ENCODE measurements at places on chromosomes 1 and 21.

DNA sequence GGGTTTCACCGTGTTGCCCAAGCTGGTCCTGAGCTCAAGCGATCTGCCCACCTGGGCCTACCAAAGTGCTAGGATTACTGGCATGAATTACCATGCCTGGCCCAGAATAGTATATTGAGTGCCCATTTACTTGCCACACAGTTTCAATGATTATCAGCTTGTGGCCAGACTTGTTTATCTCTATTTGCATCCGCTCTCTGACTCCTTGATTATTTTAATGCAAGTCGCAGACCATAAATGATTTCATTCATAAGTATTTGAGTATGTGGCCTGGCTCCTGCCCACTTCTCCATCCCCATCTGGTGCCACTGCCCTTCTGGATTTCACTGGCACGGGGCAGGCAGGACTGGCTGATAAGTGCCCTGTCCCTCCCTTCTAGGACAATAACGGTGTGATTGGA is 18.2 kb upstream of the TRNAU1AP start:
- DNase-seq: no peak

DNA sequence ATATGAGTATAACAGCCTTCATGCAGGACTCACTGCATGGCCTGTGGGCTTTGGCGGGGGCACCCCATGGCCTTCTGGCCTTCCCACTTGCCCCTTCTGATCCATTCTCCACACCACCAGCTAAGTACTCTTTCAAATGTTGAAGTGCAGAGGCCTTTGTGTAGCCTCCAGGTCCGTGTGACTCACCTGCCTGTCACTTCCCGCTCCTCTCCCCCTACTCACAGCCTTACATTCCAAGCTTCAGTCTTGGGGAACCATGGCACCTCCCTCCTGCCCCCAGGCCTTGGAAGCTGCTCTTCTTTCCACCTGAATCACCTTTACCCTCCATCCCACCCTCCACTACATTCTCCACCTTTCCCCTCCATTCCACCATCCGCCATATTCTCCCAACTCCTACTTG is 69.6 kb downstream of the PGM1 start:
- no peak for DNase-seq

GRCh38 chr1:24970399-24970753 is 40.3 kb upstream of the RUNX3 start:
- DNase-seq: no peak

DNA sequence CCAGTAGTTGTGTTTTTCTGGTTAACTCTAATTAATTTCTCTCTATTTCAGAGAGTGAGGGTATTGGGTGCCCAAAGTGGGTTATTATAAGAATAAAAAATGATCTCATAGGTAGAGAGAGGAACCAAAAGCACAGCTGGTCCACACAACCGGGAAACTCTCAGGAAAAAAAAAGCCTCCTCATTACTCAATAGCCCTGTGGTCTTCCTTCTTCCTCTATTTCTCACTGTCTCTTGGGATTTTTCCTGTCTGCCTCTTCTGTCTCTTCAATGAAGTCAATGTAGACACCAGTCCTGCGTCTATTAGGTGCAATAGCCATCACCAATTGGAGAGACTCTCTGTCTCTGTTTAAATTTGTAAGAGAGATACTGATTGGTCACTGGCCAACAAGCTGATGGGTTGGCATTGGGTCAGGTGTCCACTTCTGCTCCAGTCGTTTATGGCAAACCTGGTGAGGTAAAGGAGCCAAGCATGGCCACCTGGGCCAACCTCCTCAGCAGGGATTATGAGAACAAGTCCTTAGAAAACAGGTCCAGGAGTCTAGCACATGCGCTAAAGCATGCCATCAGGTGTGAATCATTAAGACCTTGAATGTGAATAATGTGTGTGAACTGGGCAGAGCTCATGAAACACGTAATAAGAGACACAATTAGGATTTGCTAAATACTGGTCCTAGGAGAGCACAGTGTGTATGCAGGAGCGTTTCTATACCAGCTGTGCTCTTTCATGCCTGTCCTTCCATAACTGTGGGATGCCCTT is 443.0 kb upstream of the RUNX1 start:
- DNase-seq: no peak

GRCh38 chr1:18783705-18784481 is 75.6 kb downstream of the TAS1R2 start:
- no peak for DNase-seq
